ENCODE measurements at places on chromosomes 12 and 14.

- DNase-seq: no peak
Observed at GRCh38 chr12:113248842-113249435, 27.7 kb downstream of the TPCN1 start.

GRCh38 chr14:101478796-101479410 is 82.4 kb upstream of the DIO3 start:
- DNase-seq: no peak

GRCh38 chr14:54981698-54982097 is 45.2 kb downstream of the WDHD1 start:
- peak; percentile 24 for DNase-seq

- DNase-seq: peak; percentile 40
Observed at GRCh38 chr12:65123435-65124063, 2.4 kb upstream of the WIF1 start.

DNA sequence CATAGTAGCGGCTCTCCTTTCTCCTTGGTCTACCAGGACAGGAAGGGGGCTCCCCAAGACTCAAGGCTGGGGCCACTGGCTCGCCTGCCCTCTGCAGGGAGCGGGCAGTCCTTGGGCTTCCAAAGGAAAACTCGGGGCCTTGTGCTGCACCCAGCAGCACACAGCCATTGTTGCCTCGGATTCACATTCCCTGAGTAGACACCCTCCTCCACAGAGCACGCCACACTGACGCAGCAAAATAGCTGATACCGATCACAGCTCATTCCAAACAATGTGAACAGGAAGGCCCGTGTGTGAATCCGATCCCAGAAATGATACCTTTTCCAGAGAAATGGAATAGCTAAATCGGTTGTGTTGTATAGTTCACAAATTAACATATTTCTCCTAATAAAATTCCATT is 65.1 kb upstream of the DYNC1H1 start:
- no peak for DNase-seq

DNA sequence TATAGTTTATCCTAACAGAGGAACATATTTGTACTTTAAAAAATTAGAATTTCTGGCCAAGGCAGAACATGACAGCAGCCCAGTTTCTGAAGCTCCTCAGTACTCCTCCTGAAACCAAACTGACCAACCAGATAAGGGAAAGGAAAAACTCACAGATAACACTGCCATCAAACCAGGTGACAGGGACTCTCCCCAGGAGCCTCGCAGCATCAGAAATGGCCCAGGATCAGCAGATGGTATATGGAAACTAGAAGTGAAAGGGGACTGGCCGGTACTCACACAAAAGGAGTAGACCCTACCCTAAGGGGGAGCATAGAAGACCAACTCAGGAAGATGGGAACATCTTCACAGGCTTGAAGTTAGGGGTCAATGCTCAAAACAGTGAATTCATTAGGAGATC is 22.0 kb downstream of the GALC start:
- DNase-seq: no peak

GRCh38 chr12:112822056-112822455 is 30.5 kb downstream of the RPH3A start:
- no peak for DNase-seq

- no peak for DNase-seq
Observed at GRCh38 chr12:8455271-8455670, 491 bp upstream of the CLEC6A start.

DNA sequence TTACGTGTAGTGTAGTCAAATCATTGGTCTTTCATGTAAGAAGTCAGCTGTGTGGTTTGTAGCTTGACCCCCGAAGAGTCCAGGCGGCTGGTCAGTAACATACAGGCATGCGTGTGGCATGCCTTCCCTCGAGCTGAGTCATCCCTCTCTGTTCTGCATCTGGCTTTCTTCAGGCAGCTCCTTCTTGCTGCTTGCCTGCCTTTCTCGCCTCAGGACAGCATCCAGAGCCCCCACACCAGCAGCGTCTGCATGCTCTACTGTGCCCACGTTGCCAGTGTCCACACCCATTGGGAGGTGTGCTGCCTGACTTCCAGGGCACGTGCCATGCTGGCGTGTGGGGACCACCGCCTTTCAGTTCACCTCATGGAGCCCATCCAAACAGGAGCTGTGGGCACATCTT is 96.8 kb downstream of the EP400 start:
- peak; percentile 28 for DNase-seq

DNA sequence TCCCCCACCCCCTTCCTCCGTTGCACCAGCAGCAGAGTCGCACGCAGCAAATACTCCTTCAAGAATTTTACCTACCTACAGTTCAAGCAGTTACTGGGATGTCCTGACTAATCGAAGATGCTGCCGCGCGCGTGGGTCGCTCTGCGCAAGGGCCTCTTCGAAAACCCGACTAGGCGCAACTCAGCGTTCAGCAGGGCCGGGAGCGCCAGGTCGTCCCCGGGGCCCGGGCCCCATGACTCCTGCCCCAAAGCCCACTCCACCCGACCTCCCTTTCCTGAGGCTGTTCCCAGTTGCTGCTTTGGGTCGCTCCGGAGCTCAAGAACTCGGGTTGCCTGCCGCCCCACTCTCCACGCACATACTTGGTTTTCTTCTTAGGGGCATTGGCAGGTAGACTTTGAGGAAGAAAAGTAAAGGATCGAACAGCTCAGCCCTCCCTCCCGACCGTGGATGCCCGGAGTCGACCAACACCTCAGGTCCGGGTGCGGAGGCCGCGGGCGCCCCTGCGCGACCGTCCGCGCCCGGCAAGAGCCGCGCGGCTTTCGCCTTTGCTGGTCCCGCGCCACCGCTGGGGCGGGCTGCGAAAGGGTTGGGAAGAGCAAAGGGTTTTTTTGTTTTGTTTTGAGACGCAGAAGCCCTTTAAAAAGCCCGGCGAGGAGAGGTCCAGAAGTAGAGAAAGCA is 1.9 kb downstream of the BMP4 start:
- DNase-seq: no peak

DNA sequence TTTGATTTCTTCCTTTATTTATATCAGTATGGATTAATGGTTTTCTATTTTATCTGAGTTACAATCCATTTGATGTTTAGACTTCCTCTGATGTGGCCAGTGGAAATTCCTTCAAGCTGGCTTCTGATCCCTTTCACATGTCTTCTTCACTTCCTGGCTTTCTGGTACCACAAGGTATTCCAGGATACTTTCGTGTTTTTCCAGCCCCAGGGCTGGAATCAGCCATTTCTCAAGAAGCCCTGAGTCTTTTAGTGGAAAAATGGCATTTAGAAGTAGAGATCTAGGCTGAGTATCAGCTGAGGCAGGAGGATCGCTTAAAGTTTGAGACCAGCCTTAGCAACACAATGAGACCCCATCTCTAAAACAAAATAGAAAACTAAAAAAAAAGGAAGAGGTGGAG is 93.3 kb downstream of the FIGNL2 start:
- DNase-seq: no peak

- peak; percentile 59 for DNase-seq
Observed at GRCh38 chr12:69501154-69501895, 31.1 kb downstream of the FRS2 start.

DNA sequence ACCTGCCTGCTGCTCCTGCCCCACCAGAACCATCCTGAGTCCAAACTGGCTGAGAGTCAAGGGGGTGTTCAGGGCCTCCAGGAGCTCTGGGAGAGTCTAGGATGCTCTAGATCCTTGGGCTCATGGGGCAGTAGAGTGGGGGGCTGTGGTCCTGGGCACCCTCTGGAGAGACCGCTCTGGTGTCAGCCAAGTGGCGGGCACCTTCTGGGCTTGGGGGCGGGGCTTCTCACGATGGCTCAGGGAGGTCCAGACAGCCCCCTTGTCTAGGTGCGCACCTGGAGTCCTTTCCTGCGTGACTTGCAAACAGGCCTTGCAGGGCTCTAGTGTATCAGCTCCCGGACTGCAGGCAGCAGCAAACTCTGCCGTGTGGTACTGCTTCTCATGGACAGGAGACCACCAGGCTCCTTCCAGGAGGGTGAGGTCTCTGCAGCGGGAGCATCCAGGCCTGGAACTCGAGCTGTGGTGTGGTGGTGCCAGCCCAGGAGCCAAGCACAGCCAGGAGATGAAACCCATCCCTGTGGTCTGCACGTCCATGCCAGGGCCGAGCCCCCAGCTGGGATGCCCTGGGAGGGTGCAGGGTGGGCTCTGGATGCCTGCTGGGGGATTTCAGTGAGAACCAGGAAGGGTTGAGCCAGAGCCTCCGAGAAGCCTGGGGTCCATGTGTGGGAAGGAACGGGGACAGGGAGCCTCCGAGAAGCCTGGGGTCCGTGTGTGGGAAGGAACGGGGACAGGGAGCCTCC is 15.0 kb downstream of the PACS2 start:
- DNase-seq: no peak

GRCh38 chr14:101861464-101861863 is 100.0 kb downstream of the PPP2R5C start:
- DNase-seq: no peak

GRCh38 chr14:34222867-34223266 is 239.2 kb downstream of the SPTSSA start:
- DNase-seq: no peak

GRCh38 chr14:94539181-94539580 is 22.1 kb upstream of the SERPINA4 start:
- no peak for DNase-seq

DNA sequence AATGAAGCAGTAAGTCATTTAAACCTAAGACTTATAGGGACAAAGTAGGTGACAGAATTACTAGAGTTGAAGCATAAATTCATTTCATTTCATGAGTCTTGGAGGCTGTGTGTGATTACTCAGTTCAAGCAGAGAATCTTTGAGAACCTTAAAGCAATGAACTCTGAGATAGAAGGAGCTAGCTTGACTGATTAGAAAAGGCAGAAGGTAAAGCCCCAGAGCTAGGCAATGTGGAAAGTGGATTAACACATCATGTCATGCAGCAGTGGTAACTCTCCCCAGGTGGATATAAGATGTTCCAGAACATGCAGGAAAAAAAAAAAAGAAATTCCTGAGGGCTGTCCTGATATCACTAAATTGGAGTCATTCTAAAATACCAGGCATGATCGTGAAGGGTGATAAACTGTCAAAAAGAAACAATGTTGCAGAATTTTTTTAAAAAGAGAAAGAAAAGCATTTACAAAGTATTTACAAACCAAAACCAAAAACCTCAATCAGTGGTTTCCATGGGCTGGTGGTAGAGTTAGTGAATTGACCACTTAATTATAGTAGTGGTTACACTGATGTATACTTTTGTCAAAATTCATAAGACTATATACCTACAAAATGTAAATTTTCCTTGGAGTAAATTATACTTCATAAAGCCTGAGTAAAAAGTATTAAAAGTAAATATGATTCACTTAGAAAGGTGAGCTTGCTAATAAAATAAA is 12.7 kb upstream of the SLC16A7 start:
- DNase-seq: no peak

GRCh38 chr14:92532490-92533163 is 19.0 kb downstream of the RIN3 start:
- DNase-seq: no peak

DNA sequence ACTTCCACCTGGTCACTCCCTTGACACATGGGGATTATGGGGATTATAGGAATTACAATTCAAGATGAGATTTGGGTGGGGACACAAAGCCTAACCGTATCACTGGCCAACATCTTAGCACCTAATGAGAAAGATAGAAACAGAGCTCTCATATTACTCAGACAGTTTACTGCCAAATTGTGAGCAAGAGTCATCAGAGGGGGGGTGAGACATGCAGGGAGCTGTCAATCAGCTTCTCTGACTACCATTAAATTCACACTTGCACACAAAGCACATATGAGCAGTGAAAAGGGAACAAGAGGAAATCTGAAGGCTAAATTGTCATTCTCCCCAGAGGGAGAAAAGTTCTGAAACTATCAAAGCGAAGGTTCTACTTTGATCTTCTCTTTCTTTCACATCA is 78.1 kb upstream of the GRIN2B start:
- DNase-seq: no peak

- no peak for DNase-seq
Observed at GRCh38 chr14:88786715-88787114, 6.0 kb downstream of the EML5 start.

- DNase-seq: no peak
Observed at GRCh38 chr12:27001663-27002062, 12.5 kb downstream of the TM7SF3 start.

DNA sequence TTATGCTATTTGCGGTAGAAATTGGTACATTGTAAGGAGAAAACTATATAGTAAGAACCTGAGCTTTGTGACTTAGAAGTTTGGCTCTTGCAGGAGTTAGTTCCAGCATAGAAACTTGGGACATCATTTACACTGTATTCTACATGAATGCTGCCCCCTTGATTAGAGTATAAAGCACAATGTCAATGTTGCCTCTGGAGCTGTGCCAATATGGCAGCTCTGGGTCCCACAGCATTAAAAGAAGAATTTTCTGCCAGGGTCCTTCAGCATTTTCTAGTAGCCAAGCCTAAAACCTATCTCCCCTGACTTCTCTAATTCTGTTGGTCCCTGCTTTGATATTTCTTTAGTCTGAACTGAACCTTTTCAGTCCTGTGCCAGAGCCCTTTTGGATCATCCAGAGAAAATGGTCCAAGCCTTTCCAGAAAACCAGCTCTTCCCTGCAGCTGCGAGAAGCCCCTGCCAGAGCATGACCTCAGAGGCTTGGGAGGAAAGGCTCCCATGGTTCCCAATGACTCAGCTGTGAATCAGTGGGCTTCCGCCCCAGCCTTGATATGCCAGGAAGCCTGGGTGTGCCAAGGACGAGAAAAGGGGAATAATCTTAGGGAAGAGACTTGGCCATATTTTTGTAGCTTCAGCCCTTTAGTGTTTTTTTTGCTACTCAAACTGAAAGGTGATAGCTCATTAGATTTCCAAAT is 43.2 kb downstream of the PLEKHG7 start:
- DNase-seq: peak; percentile 94

- DNase-seq: no peak
Observed at GRCh38 chr12:80834724-80835123, 103.0 kb downstream of the LIN7A start.

All from fibroblast of skin of right biceps (primary cell).